ENCODE measurements at places on chromosomes 5 and 9. TPM values are rescaled to one million over a fixed set of nuclear protein-coding genes. Genes with fewer than 3 reads are reported as not detected.
A peak's percentile ranks its signal among the peaks of the same experiment; 100 is the strongest.

- H3K36me3 ChIP-seq: no peaks in the 10 kb centered on the region
- no peak overlapping the region for H3K4me3 ChIP-seq
- H3K27ac ChIP-seq: no peak overlapping the region
- H3K4me1 ChIP-seq: no peaks in the 10 kb centered on the region
- no peaks in the 10 kb centered on the region for H3K27me3 ChIP-seq
Observed at GRCh38 chr5:143665866-143666265, 146.1 kb upstream of the HMHB1 start.

- H3K27ac ChIP-seq: peak overlapping the region; percentile 41
- H3K4me3 ChIP-seq: no peak overlapping the region
- no peaks in the 10 kb centered on the region for H3K4me1 ChIP-seq
- no peaks in the 10 kb centered on the region for H3K27me3 ChIP-seq
- no peak for DNase-seq
- H3K36me3 ChIP-seq: no peaks in the 10 kb centered on the region
Observed at GRCh38 chr5:110086658-110087388, 397.1 kb downstream of the MAN2A1 start.

The SCGB3A1 gene
- not detected for total RNA-seq

GRCh38 chr9:127548352-127548881, 63.7 kb upstream of the STXBP1 start:
- DNase-seq: no peak
- H3K4me1 ChIP-seq: peaks cover 10% of the 10 kb centered on the region
- no peak overlapping the region for H3K4me3 ChIP-seq
- no peaks in the 10 kb centered on the region for H3K36me3 ChIP-seq
- no peak overlapping the region for H3K27ac ChIP-seq

The SLIT3 gene
- 24.9 TPM for total RNA-seq

DNA sequence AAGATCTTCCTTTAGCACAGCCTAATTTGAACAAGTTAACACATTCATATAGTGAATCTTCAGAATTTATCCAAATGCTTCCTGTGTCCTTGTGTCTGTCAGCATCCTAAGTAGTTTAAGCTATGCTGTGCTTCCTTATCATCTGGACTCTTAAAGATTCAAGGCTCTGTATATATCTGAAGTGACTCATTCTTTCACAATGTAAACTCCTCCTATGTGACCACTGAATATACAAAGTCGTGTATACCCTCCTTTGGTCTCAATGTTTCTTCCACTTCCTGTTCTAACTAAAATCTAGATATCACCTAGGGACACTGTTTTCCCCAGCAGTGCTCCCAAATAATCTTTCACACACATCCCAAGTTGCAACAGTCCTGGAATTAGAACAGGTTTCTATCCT, 935.7 kb upstream of the NUDT12 start:
- no peaks in the 10 kb centered on the region for H3K36me3 ChIP-seq
- DNase-seq: no peak
- no peak overlapping the region for H3K27ac ChIP-seq
- H3K27me3 ChIP-seq: no peaks in the 10 kb centered on the region
- H3K4me3 ChIP-seq: no peak overlapping the region
- H3K4me1 ChIP-seq: no peaks in the 10 kb centered on the region

DNA sequence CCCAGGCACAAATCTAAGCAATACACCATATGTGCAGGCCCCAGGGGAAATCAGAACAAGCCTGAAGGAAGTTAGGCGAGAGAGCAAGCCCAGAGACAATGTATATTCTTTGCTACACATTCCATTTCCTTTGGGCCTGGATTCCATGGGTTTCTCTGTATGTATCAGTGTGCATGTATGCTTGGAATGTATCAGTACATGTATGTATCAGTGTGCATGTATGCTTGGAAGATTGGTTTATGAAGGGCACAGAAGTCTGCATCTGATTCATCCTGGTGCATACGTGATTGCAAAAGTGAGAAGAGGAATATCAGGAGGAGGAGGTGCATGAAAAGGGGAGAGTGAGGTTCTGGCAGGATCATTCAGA, 232.6 kb upstream of the ANKRD55 start:
- no peaks in the 10 kb centered on the region for H3K36me3 ChIP-seq
- no peak overlapping the region for H3K4me3 ChIP-seq
- DNase-seq: no peak
- H3K4me1 ChIP-seq: no peaks in the 10 kb centered on the region
- H3K27ac ChIP-seq: peak overlapping the region; percentile 39

DNA sequence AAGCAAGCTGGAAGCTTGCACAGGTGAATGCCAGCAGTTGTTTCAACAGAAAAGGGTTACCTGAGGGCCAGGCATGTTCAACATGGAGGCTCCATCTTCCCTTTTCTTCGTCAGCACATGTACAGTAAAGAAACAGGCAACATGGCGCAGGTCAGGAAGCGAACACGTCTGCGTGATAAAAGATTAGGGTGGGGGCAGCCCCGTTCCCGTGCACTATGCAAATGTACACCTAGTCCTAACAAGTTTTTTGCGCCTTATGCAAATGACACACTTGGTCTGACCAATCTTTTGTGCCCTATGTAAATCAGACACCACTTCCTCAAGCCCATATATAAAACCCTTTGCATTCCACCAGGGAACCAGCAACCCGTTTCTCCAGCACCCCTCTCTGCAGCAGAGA, 452.1 kb upstream of the PTPRD start:
- no peaks in the 10 kb centered on the region for H3K4me1 ChIP-seq
- no peak overlapping the region for H3K4me3 ChIP-seq
- no peak overlapping the region for H3K27ac ChIP-seq

GRCh38 chr5:176781054-176781375, 29.3 kb upstream of the UNC5A start:
- H3K4me3 ChIP-seq: no peak overlapping the region
- H3K27ac ChIP-seq: no peak overlapping the region
- peaks cover 4% of the 10 kb centered on the region for H3K4me1 ChIP-seq
- no peaks in the 10 kb centered on the region for H3K36me3 ChIP-seq

- no peaks in the 10 kb centered on the region for H3K27me3 ChIP-seq
- no peak overlapping the region for H3K27ac ChIP-seq
- H3K4me1 ChIP-seq: no peaks in the 10 kb centered on the region
- no peak for DNase-seq
- no peak overlapping the region for H3K4me3 ChIP-seq
Observed at GRCh38 chr5:180557217-180557809, 34.0 kb downstream of the SCGB3A1 start.

The GRM6 gene
- not detected for total RNA-seq

GRCh38 chr5:6804766-6805501, 91.7 kb downstream of the TENT4A start:
- no peaks in the 10 kb centered on the region for H3K4me1 ChIP-seq
- no peaks in the 10 kb centered on the region for H3K36me3 ChIP-seq
- DNase-seq: no peak
- no peak overlapping the region for H3K27ac ChIP-seq
- no peaks in the 10 kb centered on the region for H3K27me3 ChIP-seq

The SPINK5 gene
- 0.37 TPM for total RNA-seq

DNA sequence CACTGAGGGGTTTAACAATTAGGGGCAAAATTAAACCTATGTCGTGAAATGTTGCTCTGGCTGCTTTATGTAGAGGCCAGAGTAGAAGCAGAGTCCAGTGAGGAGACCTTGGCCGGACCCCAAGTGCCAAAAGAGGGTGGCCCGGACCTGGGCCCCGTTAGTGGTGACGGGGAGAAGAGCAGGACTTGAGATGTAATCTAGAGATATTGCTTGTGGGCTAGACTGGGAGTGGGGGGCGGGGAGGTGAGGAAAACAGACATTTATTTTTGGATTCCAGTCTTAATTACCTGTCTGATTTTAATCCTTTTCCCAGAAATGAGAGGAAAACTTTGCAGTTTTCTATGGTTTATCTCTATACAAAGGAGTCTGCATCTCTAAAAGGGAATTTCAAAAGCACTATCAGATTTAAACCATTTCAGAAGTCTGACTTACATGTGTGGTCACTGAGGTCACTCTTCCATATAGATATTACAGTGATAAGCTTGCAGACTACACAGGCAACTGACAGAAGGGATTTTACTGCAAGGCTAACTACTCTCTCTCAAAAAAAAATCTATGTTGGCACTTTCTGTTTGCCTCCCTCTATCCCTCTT, 108.1 kb downstream of the MED27 start:
- no peaks in the 10 kb centered on the region for H3K36me3 ChIP-seq
- no peaks in the 10 kb centered on the region for H3K27me3 ChIP-seq
- DNase-seq: no peak
- peaks cover 12% of the 10 kb centered on the region for H3K4me1 ChIP-seq
- H3K4me3 ChIP-seq: no peak overlapping the region
- no peak overlapping the region for H3K27ac ChIP-seq

GRCh38 chr5:31194892-31195555, 1.5 kb downstream of the CDH6 start:
- DNase-seq: no peak
- no peaks in the 10 kb centered on the region for H3K36me3 ChIP-seq
- peaks cover 18% of the 10 kb centered on the region for H3K27me3 ChIP-seq
- H3K4me3 ChIP-seq: peak overlapping the region; percentile 51
- no peaks in the 10 kb centered on the region for H3K4me1 ChIP-seq
- peak overlapping the region; percentile 74 for H3K27ac ChIP-seq

The SPTAN1 gene
- 257 TPM for total RNA-seq

The CDC25C gene
- total RNA-seq: not detected

The LRRC70 gene
- 1.2 TPM for total RNA-seq

DNA sequence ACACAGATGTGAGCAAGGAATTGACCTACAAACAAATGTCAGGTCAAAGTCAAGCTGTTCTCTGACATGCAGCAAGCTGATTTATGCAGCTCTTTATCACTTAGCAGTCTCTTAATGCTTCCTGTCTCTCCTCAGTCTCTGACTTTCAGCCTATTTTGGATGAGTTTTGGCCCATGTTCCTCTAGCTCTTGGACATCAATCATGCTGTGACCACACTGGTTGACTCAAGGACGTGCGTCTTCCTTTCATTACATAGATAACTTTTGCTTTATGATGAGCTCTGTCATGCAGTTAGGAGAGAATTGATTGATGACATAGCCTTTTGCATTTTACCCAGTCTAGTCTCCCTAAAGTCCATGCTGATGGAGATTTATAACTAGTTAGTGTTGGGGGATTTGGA, 9.4 kb upstream of the REEP5 start:
- H3K4me3 ChIP-seq: no peak overlapping the region
- DNase-seq: no peak
- H3K36me3 ChIP-seq: no peaks in the 10 kb centered on the region
- peaks cover 7% of the 10 kb centered on the region for H3K4me1 ChIP-seq

The CCL21 gene
- total RNA-seq: 13.0 TPM

The SIT1 gene
- total RNA-seq: 0.31 TPM

The ZBTB43 gene
- total RNA-seq: 52.9 TPM

The PKD2L2 gene
- total RNA-seq: 1.1 TPM

- H3K36me3 ChIP-seq: no peaks in the 10 kb centered on the region
- peak; percentile 26 for DNase-seq
- peak overlapping the region; percentile 42 for H3K27ac ChIP-seq
- peaks cover 5% of the 10 kb centered on the region for H3K27me3 ChIP-seq
- no peak overlapping the region for H3K4me3 ChIP-seq
- H3K4me1 ChIP-seq: peaks cover 13% of the 10 kb centered on the region
Observed at GRCh38 chr9:16213781-16214515, 656.5 kb downstream of the BNC2 start.

The INSYN2B gene
- not detected for total RNA-seq

The PFN3 gene
- total RNA-seq: not detected
